NCI-H526 (cell line): ENCODE measurements at places on chromosomes 1 and 21.

- DNase-seq, result peak; percentile 69
Measured at GRCh38 chr1:151540982-151541377, 871 bp downstream of the TUFT1 start.

DNA sequence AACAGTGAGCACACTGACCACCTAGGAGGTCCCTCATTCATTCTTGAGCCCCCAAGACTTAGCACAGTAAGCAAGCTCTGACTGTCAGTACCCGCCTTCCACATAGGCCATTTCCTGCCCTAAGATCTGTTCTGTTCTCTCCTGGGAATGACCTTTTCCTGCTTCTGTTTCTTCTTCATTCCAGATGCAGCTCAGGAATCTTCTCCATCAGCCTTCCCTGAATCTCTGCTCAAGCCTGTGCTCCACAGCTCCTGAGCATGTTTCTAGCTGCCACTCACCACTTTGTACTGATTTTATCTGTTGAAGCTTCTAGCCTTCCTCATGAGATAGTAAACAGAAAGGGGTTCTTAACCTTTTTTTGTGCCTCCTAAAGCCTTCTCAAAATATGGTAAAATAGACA, 56.6 kb downstream of the ZNF281 start:
- DNase-seq, result no peak

DNA sequence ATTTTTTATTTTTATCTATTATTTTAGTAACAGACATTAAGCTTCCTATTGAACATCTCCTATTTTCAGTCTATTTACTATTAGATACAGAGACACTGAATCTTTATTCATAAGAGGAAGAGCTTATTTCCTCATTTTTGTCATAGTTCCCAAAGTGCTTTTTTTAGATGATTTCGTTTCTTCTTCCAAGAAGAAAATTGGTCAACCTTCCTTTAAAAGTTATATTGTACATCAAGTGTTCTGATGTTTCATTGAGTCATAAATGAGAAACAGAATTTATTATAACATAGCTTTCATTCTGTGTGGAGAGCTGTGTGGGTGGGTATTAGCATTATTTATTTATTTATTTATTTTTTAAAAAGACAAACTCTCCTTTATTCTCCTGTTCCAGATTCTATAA, 50.6 kb upstream of the BACH1 start:
- no peak for DNase-seq

DNA sequence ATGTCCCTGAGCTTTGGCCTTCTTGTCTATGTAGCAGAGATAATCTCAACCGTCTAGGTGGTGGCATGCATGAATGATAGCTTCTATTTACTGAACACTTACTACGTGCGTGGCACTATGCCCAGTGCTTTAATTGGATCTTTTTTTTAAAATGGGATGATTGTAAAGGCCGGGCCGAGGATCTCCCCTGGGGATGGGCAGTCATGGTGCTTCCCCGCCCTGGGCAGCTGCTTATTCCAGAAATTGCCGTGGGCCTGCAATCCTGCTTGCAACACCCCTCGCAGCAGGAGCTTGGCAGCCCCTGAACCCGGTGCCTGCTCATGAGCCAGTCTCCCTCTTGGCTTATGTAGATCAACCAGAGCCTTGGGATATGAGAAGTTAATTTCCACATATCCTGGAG, 360.7 kb downstream of the CAMTA1 start:
- DNase-seq, result no peak

DNA sequence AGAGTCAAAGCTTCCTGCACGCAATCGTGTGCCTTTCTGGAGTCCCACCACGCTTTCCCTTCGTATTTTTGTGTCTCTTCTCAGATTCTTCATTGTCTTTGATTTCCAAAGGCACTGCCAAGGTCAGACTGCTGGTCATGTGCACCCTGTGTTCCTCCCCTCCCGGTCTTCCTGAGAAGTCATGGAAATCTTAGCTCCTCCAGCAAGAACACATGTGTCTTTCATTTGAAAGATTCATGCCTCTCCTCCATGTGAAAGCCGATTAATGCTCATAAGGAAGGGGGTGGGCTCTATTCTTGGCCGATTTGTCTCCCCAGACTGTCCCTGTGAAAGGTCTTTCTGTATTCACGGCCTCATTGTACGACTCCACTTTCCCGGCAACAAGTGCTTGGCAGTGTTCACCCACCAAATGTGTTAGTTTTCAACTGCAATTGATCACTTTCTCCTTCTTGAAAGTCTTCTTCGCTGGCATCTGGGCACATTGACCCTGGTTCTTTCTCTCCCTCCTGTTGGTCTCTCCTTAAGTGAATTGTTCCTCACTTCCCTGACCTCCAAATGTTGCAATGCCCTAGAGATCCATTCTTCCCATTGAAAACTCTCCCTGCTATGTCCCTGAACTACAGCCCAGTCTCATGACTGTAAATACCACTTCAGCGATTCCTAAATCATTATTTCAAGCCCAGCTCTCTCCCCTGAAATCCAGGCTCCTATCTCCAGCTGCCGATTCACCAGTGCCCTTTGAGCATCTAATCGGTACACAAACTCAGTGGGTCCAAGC, 25.4 kb downstream of the MX2 start:
- DNase-seq, result no peak

- no peak for DNase-seq
Measured at GRCh38 chr1:104987210-104987609, 1237.5 kb downstream of the AMY1C start.

- DNase-seq, result no peak
Measured at GRCh38 chr1:102615896-102616295, 492.4 kb downstream of the COL11A1 start.

DNA sequence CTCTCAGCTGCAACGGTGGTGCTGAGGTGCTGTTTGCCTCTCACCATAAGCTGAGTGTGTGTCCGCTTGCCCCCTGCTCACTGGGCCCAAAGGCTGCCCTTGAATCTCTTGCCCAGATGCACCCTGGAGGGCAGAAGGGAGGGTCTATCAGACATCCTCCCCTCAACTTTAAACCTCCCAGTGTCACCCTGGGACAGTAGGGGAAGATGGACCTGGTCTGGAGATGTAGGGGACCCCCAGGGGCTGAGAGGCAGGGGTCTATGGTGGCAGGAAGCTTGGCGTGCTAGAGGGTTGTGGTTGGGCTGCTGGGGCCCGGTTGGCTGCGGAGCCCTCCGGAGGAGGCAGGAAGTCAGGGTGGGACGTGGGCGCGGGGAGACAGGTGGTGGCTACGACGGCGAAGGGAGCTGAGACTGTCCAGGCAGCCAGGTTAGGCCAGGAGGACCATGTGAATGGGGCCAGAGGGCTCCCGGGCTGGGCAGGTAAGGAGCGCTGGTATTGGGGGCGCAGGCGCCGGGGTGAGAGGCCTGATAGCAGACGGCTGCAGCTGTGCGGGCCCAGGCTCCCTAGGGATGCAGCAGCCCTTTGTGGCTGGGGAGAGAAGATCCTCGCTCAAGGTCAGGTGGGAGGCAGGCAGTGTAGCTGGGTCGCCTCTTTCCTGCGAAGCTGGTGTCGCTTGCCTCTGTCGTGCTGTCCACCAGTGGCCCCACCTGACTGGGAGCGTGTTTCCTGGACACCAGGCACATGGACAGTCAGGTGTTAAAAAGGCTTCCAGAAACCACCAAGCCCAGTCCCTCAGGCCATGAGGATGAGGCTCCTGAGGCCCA, at the start of gene LCK:
Gene LCK, plus strand, starts transcription at position 373 of the 824 bp plus-strand sequence. CDS start 23,065 bp downstream, outside the sequence.
- DNase-seq, result no peak

DNA sequence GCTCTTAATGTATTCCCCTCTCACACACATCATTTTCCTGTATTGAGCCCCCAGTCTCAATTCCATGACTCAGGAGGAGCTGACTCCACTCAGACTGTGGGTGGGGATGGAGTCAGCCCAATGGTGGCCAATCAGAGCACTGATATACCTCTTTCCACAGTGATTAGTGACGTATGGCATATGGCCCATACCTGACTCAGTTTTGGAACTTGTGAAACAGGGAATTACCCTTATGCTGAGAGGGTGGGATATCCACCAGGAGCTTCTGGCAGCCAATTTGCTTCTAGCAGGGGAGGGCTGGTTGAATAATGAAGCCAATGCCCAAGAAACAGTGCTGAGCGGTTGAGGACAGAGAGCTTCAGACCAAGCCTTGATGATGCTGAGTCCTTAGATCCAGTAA, 86.4 kb upstream of the SPATA6 start:
- DNase-seq, result no peak

DNA sequence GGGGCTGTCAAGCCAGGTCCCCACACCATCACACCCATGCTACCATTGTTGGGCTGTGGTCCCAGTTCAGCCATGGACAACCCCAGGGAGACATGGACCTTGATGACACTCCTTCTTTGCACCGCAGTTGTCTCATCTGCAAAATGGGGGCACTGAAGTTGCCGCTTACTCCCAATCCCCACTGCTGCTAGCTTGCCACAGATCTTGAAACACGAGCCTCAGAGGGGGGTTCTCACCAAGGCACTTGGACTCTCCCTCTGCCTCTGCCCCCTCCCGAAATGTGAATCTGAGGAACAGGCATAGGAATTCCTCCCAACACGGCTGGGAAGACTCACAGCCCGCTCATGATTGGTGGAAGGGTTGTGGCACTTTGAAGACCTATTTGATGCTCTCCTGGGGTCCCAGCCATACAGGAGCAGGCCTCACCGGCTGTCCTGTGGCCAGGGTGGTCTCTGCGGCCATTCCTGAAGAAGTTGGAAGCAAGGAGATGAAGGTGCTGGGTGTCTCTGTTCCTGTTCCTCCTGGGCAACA, 31.1 kb downstream of the RUNX3 start:
- DNase-seq, result no peak

- DNase-seq, result no peak
Measured at GRCh38 chr1:37634244-37634991, at the start of gene RSPO1. Gene RSPO1, minus strand, starts transcription at chr1:37634892. Its CDS starts 5,231 bp downstream, at chr1:37629661.

GRCh38 chr21:44930543-44930981, 9.3 kb upstream of the SLX9 start:
- no peak for DNase-seq

DNA sequence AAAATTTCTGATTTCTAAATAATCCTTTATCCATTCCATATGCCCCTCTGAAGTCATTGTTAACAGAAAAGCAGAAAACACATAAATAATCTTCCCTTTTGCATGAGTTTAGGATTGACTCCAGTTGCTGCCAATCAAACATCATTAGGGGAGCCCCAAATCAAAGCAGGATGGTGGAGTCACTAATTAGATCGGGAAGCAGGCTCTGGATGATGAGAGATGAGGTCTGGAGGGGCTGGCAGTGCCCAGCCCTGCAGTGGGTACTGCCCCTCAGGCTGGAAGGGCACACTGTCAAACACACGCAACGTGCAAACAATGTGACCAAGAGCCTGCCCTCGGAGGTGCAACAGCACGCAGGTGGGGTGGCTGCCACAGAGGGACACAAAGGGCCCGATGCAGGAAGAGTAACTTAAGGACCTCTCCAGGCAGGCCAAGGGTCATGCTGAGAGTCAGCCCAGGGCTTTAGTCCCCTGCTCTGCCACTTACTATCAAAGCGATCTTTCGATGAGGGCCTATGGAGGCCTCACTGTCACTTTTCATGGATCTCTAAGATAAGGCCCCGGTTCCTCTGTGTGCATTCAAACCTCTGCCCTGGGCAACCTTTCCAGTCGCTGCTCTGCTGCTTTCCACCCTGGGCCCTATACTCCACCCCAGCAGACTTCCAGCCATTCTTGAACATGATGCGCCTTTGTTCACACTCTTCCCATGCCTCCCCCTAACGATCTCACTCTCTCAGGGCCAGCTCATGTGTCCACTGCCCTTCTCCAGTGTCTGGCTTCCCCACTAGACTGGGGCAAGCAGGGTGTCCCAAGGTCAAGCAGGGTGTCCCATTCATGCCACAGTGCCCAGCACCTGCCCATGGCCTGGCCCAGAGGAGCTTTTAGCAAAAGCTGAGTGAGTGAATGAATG, 98.9 kb downstream of the DMRTB1 start:
- DNase-seq, result no peak

DNA sequence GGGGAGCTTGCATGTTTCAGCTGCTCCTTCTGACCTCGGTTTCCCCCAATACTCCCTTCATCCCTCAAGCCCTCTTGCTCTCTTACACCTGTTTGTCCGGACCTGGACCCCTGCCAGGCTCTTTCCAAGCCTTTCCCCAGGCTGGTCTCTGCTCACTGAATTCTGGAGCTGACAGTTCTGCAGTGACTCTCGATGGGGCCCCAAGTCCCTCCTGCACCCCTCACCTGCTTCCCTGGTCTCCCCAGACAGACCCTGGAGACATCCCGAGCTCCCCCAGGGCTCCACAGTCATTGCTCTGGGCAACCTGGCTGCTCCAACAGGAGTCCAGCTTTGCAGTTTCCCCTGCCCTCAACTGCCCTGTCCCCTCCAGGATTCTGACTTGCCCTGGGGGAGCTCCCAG, 198.6 kb downstream of the GRIK3 start:
- no peak for DNase-seq

GRCh38 chr1:151465026-151465425, 5.7 kb upstream of the POGZ start:
- no peak for DNase-seq

DNA sequence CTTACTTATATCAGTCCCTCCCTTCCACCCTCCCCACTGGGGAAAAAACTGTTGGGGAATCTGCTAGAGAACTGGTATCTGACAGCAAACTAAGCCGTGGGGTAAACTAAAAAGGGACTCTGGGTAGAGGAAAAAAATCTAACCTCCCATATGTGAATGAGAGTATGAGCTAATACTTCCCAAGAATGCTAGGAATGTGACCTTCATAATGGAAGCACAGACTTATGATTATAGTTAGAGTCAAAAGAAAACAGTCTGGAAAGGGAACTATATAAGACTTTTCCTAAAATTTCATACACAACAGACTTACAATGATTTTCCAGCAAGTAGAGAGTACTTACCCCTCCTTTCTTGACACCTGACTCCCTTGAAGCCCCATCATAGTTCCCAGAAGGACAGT, 23.0 kb upstream of the RBBP5 start:
- no peak for DNase-seq

DNA sequence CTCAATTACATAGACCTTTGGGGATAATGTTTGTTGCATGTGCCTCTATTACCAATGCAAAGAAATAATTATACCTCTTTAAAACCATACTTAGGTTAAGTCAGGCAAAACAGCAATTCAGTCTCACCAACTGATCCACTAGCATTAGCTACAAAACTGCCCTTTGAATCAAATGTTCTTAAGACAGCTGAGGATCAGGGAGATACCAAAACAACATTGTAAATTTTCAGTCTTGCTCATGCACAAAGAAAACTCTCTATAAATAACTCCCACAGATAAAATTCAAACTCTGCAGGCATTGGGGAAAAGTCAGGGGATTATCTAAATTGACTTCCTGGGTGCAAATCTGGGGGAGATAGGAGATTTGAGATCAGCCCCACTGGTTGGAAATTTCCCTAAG, 100.9 kb upstream of the DPT start:
- no peak for DNase-seq

DNA sequence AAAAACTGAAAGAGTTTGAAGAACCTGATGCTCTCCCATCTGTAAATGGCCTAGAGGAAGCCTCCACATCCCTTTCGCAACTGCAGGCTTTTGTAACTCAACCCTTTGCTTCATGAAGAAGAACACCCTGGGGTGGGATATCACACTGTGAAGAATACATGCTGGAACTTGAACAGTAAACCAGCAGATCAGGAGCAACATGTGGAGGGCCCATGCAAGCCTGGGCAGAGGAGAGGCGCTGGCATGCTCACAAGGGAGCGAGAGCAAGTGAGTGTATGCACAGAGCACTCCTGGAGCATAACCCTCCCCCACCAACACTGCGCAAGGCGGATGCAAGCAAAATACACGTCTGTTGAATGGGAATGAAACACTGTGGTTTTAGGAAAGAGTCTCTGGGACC, 24.6 kb upstream of the SPAG17 start:
- no peak for DNase-seq
